ENCODE measurements at places on chromosomes 2 and 18.
A peak's percentile ranks its signal among the peaks of the same experiment; 100 is the strongest.

GRCh38 chr18:46002934-46003333 lies 35.8 kb upstream of the EPG5 start:
- DNase-seq, result no peak

DNA sequence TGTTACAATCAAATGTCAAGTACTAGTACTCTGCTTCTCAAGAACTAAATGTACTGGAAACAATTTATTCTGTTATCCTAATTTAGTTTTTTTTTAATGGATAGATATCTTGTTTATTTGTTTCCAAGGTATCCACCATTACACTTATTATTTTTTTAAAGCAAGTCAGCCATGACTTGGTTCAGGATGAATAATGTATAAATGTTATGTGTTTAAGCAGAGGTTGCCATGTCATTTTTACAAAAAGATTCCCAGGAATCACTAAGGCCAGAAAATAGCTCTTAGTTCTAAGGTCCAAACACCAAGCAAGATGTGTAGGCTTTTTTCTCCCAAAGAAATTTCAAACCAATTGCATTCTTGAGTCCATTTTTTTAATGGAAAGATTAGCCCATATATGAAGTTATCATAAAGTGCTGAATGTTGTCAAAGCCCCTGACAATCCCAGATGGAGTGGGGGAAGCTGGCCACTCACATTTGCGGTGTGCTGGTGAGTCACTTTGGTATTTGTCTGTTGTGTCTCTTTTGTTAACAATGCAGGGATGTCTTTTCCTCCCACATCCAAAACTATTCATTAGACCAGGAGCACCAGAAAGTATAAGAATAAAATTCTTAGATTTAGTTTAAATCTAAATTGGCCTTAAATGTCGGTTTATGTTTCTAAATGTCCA lies 158.9 kb downstream of the COL6A3 start:
- no peak for DNase-seq

DNA sequence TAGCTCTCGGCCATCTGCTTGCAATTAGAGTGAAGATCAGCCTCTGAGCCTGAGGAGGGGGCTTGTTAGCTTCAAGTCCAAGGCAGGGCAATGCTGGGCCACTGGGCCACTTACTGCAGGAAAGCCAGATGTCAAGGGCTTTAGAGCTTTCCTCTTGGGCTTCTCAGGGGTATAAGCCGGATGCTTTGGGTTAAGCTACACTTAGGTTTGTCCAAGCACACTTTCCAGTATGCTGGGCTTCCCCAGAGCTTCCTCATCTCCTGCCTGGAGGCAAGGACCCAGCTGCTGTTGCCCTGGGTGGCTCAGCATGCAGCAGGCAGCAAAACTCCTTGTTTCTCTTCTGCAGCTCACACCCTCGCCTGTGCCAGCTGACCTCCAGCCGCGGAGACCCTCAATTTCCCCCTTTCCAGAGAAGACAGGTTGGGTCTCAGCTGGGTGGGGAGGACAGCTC lies 29.0 kb upstream of the ATOH8 start:
- DNase-seq, result no peak

GRCh38 chr18:21241301-21242048 lies 557 bp upstream of the GREB1L start:
- DNase-seq, result no peak

- DNase-seq, result no peak
Observed at GRCh38 chr2:234548695-234549420, 52.0 kb upstream of the ARL4C start.

GRCh38 chr2:85598594-85599340 lies 3.2 kb downstream of the RNF181 start:
- no peak for DNase-seq

- no peak for DNase-seq
Observed at GRCh38 chr2:204574486-204574885, 29.2 kb downstream of the PARD3B start.

DNA sequence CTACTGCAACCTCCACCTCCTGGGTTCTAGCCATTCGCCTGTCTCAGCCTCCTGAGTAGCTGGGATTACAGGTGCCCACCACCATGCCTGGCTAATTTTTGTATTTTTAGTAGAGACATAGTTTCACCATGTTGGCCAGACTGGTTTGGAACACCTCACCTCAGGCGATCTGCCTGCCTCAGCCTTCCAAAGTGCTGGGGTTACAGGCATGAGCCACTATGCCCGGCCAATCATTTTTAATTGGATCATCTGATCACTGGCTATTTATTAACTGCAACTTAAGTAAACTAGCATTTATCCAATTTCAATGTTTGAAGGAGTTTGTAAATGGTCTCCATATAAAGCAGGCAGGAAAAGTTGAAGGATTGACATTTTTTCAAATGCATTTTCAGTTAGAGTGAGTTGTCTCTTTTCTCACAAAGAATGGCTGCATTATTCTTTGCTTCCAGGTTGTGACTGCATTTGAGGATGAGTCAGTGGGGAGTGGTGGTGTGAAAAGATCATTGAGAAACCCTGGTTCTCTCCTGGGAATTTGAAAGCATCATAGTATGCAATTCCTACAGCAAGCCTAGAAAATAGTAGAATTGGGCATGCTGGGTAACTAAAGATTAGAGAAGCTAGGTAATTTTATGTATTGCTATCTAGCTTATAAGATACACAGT lies 431.1 kb upstream of the ZEB2 start:
- DNase-seq, result no peak

DNA sequence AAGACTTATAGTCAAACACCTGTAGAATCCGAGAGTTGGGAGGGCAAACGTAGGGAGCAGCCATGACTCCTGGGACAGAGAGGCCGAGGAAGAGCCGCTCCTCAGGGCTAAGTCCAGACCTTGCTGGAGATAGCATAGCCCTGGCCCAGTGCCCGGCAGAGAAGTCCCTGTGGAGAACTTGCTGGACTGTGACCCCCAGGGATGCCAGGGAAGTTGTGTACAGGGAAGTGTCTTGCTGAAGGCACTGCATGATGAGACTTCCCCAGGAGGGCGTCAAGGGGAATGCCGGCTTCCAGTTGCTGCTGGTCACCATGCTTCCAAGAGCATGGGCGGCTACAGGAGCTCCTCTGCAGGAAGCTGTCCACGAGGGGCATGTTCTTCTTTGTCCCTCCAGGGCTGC lies 8.6 kb upstream of the CNDP1 start:
- DNase-seq, result no peak

DNA sequence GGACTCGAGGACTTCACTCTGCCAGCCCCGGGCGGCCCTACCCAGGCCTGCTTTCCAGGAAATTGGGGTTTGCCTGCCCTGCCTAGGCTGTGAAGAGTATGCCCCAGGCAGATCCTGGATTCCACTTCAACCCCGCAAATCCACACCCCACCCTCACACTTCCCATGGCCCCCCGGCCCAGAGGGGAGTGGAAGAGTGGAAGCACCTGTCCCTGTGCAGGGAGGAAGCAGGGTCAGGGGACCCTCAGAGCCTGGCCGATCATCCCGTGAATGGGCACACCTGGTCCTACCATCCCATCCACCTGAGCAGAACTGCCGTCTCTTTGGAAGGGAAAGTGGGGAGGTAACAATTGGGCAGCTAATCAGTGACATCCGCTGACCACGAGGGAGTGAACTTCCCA lies 245.2 kb downstream of the EIPR1 start:
- DNase-seq, result no peak

DNA sequence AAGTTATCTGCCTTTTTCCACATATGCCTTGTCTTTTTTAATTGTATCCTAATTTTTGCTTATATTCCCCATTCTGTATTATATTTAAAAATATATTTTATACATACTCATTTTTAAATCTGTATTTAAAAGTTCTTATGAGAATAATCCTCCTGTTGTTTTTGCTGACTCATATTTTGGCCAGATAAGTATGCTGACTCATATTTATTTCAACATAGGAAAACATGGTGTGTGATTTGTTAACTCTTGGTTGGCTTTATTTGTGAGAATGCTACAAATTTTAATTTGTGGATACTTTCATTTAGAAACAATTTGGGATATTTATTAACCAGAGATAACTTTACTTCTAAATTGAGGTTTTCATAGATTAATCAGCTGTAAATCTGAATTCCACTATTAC lies 587.7 kb downstream of the CPS1 start:
- DNase-seq, result no peak

DNA sequence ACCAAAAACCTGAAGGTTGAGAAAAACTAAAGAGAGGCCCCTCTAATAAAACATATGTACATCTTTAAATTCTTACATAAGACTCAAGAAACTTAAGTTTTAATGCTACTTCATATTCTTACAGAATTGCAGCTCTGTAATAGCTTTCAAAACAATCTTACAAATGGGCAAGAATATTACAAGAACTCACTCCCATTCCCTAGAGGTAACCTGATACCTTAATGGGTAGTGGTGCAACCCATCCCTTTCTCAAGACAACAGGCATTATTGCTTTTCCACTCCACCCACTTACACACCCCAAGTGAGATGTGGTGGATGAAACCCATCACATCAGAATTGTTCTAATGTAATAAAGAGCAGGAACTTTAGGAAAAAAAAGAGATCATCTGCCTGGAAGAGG lies 103.7 kb downstream of the RBMS1 start:
- no peak for DNase-seq

GRCh38 chr2:223238301-223238700 lies 186.3 kb downstream of the KCNE4 start:
- DNase-seq, result no peak

DNA sequence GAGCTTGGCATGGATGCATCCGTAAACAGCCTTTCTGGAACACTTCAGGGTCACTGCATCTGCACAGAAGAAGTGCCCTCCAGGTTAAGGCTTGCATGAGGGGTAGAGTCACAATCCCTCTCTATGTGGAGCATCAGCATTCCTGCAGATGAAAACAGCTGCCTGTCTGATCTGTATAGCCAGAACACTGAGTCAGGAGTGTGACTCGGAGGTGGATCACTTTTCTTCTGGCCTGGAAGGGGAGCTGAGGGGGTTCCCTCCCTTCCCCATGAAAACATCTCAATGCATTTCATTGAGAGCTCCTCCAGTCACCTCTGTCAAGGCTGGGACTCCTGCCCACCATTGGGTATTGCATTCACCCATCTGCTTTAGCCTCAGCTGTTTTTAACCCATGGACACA lies 72.5 kb upstream of the SERPINE2 start:
- DNase-seq, result no peak

GRCh38 chr2:219207134-219207883 lies 727 bp downstream of the ZFAND2B start:
- DNase-seq, result no peak

GRCh38 chr2:209423562-209424198 lies at the start of gene MAP2:
Gene MAP2, plus strand, starts transcription at chr2:209424047. Its CDS starts 229,124 bp downstream, at chr2:209653171.
- DNase-seq, result peak; percentile 41

- no peak for DNase-seq
Observed at GRCh38 chr2:201955231-201955630, 78.4 kb upstream of the FZD7 start.

- DNase-seq, result no peak
Observed at GRCh38 chr2:184444623-184445223, 153.6 kb upstream of the ZNF804A start.

DNA sequence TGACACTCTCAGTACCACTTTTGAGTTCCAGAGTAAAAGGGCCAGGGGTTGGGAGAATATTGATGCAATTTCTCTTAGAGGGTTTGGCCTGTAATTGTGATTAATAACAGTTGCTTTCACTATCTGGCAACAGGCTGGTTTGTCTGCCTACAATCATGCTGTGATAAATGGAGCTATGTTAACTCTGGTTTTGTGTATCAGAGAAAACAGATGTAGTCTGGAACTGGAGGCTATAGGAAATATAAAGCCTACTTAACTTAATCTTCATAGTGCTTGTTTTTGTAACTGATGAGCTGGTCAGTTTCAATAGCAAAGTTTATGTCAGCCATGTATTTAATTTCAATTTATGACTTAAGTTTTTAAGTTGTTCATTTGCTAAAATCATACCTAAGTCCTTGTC lies 138.0 kb downstream of the AGPS start:
- DNase-seq, result no peak

All from stimulated activated CD4-positive, alpha-beta T cell treated with anti-CD3 and anti-CD28 coated beads, Interleukin-2, amount 100 ng/mL, for 4 hours (primary cell).